ENCODE measurements at places on chromosomes 5 and 9.

DNA sequence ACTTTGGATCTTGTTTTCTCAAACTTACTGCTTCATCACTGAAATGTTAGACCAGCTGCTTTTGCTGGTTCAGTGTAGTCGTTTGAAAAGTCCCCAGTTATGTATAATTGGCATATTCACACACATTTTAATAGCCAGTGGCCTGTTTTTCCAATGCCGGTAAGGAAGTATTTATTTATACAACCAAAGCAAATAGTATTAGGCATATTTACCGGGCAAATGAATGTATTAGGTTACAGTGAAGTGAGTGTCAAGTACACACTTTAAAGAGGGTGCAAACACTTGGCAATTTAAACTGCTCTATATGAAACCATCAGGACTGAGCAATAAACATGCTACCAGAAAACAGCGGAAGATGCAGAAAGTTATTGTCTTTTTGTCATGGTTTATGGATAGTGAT, 242.9 kb downstream of the MCTP1 start:
- DNase-seq, result no peak

GRCh38 chr5:34551911-34552433, 104.2 kb upstream of the RAI14 start:
- DNase-seq, result peak; percentile 33

DNA sequence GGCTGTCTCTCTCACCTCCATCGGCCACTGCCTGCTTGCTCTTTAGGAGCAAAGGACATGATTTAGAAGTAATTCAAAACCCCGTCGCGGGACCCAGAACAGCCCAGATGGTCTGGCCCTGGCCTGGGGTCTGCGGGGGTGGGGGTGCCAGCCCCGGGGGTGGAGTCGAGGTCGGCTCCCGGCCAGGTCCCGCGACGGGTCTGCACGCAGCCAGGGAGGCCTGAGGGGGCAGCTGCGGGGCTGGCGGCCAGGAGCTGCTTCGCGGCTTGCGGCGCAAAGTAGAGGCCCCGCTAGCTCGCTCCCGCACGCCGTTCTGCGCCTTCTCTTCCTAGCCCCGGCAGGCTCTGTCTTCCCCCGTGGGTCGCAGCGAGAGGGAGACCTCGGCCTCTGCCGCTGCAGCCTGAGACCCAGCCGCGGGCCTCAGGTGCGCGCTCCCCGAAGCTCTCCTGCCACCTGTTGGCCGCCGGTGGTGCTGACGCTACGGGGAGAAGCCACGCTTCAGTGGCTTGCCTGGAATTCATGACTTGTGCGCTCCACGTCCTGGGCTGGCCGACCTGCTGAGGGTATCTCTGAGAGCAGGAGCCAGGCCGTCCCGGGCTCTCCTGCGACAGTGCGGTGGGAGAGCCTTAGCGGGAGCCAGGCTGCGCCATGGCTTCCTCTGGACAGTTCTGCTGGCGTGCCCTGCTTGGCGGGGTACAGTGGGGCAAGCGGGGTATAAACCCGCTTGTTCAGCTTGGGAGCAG, 157.2 kb upstream of the PITX1 start:
- peak; percentile 69 for DNase-seq

GRCh38 chr9:36934478-36935065, 99.5 kb downstream of the PAX5 start:
- DNase-seq, result no peak

DNA sequence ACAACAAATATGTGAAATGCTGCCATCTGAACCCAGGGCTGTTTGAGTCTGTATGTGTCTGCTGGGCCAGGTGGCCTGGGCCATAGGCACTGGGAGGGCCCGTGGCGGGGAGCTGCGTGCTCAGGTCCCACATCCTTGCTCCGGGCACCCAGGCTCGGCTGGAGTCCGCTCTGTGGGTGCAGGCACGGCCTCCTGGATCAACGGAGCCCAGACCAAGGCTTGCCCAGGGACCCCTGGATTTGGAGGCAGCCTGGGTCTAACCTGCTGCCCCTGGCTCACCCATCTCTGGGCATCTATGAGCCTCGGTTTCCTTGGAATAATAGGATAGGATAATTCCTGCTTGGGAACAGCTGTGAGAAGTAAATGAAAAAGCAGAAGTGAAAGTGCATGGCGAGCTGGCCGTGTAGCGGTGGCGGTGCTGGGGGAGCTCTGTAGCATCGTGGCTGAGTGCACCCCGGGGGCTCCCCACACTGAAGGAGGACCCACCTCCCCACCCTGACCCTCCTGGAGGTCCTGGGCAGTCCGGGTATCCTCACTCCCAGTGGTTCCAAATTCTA, 1.2 kb downstream of the CDHR2 start:
- no peak for DNase-seq

- DNase-seq, result peak; percentile 53
Observed at GRCh38 chr5:108729242-108729615, 18.5 kb upstream of the FER start.

DNA sequence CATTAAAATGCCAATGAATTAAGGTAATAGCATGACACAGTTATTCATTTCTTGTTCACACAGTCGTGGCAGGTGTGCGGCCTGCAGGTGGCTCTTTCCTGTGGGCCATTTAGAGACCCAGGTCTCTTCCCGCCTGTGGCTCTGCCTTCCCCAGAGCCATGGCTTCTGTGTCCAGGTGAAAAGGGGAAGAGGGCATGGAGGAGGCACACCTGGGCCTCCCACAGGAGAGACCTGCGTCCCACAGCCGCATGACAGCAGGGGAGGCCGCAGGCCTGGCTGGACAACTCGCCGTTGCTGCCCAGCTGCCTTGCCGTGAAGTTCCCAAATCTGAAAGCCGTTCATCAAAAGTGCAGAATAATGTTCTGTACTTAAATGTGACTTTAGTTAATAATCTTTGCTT, 14.4 kb upstream of the PLEKHG4B start:
- no peak for DNase-seq

- DNase-seq, result no peak
Observed at GRCh38 chr5:126755593-126755992, 21.3 kb upstream of the LMNB1 start.

- DNase-seq, result no peak
Observed at GRCh38 chr5:147348046-147348445, 113.2 kb downstream of the STK32A start.

GRCh38 chr5:59356813-59357380, 536.6 kb downstream of the PDE4D start:
- no peak for DNase-seq

GRCh38 chr9:1094749-1095148, 44.6 kb downstream of the DMRT2 start:
- no peak for DNase-seq

DNA sequence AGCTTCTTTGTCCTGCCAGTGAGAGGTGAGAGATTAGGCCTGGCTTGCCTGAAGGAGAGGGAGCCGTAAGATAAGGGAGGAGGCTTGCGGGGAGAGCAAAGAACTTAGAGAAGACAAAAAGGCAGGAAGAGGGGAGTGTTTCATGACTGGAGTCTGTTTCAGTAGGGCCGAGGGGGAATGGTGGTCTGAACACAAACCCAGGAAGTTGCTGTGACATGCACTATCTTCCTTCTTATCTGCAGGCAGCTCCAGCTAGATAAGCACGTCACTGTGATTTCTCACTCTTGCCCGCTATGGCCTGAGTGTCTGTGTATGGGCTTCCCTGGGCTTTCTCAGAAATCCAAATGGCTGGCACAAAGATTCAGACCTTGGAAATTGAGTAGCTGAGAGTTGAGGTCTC, 307.5 kb upstream of the CLINT1 start:
- DNase-seq, result no peak

DNA sequence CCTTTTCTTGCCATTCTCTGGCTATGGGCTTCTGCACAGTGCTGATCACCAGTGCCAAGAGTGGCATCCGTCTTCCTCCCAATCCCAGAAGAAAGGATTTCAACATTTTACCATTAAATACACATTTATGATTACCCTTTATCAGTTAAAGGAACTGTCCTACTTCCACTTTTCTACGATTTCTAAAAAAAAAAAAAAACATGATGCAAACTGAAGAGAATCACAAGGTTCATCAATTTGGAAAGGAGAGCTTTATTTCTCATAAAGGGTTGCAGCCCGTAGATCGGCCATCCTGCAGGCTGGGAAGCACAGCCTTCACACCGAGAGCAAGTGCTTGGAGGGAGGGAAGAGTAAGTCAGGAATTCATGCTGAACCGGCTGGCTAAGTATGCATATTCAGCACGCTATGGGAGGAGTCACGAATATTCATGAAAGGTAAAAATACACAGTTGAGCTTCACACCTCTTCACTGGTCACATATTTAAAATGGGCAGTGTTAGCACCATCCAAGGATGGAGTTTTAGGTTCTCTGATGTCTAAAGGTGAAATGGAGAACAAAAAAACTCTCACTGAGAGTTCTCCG, 52.5 kb upstream of the SEMA4D start:
- DNase-seq, result no peak

DNA sequence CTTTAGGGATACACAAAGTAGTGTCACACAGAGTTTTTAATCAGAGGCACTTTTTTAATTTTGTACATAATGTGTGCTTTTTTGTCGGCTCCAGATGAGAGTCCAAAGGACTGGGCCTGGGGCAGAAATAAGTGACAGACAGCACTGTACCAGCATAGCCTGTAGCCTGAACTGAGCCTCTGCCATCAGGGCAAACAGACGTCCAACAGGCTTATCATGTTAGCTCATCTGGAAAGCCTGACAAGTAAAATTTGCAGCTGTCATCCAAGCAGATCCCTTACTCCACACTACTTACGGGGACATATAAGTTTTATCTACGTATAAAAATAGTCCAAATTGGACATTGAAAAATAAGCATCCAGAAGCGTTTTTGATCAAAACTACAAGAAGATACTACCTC, 233.1 kb upstream of the GAS1 start:
- no peak for DNase-seq

- DNase-seq, result no peak
Observed at GRCh38 chr9:89666364-89666763, 61.6 kb downstream of the GADD45G start.

Data from cardiac fibroblast (primary cell).